T47D (cell line): ENCODE measurements at places on chromosomes 5 and 9.

- peak; percentile 31 for DNase-seq
These were observed 12.9 kb upstream of the PRDM9 start for GRCh38 chr5:23494558-23494957.

GRCh38 chr5:139403418-139403786 lies 487 bp downstream of the SPATA24 start:
- peak; percentile 41 for DNase-seq

DNA sequence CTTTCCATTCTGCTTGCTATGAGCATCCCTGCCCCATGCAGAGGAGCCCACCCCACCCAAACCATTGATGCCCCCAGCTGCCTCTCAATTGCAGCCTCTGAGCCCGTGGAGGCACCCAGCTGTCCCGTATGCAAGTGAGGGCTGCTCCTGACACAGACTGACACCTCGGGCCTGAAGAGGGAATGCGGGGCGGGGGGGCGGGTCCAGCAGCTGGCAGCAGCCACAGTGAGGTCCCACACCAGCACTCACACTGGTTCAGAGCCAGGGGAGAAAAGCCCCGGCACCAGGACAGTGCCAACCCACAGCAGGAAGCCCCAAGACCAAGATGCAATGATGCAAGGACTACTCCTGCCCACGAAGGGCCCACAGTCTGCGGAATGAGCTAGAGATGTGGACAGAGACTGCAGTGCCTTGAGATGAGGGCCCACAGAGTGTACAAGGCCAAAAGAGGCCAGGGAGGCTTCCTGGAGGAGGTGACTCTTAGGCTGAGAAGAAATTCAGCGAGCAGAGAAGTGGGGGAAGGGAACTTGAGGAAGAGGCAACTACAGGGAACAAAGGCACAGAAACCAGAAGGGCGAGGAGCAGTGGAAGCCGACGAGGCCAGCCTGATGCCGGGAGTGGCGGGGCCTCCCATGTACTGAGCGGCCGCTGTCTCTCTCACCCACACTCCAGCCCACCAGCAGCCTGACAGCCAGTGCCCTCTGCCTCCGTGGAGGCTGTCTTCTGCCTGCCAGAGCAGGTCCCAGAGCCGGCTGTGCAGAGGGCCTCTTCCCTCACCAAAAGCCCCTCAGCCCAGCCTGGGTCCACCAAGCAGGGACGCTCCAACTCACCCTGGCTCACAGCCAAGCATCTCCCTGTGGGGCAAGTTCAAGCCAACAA lies 9.2 kb downstream of the EEIG1 start:
- DNase-seq, result no peak

- no peak for DNase-seq
These were observed 48.9 kb downstream of the NTRK2 start for GRCh38 chr9:84718476-84718875.

DNA sequence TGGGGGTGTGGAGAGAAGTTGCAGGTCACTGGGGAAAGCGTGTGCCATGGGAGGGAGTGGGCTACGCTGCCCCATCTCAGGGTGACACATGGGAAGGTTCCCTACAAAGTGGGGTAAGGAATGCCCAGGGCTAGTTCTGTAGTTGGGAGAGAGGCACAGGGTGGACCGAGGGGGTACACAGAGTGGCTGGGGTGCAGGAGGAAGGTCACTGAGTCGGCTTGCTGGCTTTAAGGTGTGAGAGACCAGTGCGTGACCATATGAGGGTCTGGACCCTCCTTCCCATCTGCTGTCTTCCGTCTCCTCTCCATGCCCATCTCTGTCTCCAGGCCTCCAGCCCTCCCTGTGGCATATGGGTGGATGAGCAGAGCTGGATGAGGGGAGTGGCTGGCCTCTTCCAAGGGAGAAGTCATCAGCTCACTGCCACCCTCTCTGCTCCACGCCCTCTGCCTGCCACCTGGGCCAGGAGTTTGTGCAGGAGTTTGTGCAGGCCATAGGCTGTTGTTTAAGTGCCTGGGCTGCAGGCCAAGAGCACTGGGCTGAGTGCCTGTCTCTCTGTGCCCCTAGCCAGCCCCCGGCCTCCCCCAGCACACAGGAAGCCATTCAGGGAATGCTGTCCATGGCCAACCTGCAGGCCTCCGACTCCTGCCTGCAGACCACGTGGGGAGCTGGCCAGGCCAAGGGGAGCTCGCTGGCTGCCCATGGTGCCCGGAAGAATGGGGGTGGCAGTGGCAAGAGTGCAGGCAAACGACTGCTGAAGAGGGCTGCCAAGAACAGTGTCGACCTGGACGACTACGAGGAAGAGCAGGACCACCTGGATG lies 96.8 kb downstream of the PHF2 start:
- no peak for DNase-seq

- no peak for DNase-seq
These were observed 163.5 kb downstream of the KDM4C start for GRCh38 chr9:6921315-6921714.
